ENCODE measurements at places on chromosomes 12 and 14.

- no peak for DNase-seq
Observed at GRCh38 chr14:95301527-95302187, 18.1 kb downstream of the CLMN start.

DNA sequence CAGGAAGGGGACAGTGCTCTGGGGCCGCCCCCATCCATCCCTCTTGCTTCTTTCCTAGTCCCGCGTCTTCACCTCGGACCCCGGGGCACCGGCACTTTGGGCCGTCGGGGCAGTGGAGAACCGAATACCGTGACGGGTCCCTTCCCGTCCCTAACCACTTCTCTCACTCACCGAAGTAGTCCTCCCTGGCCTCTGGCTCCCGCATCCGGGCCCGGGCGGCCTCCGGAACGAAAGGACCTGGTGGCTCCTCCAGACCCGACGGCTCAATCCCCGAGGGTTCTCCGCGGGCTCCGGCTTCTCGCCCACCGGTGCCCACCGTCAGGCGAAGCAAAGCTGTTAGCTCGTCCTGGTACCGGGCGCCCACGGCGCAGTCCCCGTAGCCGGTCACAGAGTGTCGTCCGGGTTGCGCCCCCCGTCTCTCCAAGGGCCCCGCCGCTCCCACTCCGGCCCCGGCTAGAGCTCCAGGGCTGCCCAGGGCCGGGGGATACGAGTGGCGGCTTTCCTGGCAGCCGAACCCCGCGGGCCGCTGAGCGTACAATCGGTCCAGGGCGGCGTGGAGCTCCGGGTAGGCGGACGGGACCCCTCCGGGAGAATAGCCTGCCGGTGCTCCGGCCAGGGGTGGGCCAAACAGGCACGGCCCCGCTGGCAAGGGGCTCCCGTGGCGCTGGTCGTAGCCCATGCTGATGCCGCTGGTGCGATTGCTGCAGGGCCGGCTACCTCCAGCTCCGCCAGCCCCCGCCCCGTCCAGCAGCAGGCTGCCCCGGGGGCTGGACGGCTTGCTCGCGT is 1.1 kb downstream of the AJUBA start:
- no peak for DNase-seq

DNA sequence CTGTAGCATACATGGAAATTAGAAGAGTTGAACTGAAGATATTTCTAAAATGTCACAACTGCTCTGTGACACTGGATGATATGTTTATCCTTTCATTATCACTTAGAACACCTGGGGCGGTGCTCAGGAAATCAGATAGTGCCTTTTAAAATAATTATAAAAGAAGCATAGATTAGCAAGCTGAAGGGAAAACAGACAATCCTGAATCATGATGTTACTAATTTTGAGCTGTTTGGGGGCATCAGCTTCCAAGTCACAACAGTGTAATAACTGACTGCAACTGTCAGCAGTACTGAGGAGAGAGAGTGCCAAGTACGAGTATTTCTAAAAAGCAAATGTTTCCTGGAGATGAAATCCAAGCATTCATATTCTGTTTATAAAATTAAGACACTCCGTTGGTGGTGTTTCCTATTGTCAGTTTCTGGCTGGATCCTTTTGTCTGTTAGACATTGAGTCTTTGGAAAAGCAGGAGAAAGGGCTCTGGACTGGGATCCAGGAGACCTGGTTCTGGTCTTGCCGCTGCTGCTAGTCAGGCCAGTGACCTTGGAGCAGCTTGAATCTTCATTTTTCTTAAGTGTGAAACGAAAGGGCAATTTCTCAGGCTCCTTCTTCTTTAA is 380.1 kb downstream of the EGLN3 start:
- DNase-seq: no peak

DNA sequence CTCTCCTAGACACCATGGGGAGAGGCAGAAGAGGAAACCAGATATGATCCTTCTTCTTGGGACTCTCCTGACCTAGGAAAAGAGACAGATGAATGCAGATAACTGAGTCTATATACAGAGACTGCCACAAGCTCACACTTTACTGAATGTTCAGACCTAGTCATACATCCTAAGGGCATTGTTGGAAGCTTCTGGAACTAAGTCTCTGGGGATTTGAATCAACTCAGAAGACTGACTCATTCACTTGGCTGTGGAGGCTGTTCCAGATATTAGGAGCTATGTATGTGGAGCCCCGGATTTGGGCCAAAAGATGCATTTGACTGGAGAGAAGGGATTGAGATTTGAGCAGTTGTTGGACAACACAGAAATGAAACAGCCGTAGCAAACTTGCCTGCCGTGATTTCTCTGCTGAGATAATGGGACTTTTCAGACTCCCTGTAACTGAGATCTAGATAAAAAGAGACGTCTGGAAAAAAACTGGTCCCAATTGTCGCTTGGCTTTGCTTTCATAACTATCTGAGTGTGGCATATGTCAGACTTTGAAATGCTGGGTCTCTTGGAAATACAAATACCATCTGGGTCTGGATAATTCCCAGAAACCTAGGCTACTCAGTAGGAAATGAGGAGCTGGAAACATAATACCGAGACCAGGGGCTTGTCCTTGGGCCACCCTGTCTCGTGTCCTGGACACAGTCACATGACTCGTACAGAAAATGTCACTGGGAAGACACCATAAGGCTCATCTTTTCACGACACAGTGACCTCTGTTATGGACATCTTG is 396.8 kb downstream of the NUAK1 start:
- no peak for DNase-seq

DNA sequence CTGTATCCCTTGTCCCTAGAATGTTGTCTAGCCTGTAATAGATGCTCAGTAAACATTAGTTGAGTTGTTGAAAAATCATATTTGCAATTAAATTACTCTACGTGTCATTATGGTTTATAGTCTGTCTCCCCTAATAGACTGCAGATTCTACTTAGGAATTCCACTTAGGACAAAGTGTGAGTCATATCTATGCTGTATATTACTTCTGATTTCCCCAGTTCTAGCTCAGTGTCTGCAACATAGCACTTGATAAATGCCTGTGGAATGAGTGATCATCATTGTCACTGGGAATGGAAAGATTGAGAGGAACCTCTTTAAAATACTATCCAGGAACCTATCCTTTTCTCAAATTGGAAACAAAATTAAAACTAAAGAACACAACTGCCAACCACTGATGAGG is 99.3 kb downstream of the TBX5 start:
- no peak for DNase-seq

DNA sequence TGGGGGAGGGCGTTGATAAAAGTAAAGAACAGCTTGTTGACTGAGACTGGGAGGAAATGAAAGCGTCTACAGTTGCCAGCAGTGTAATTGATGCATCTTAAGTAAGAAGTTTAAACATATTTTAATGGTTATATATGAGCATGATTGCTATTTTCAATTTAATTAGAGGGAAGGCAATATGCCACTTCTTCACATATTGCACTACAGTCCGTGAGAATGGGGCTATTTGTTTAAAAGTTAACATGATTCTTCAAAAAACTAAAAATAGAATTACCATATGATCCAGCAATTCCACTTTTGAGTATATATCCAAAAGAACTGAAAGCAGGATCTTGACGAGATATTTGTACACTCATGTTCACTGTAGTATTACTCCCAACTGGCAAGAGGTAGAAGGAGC is 38.3 kb upstream of the PPP2R5E start:
- DNase-seq: no peak

DNA sequence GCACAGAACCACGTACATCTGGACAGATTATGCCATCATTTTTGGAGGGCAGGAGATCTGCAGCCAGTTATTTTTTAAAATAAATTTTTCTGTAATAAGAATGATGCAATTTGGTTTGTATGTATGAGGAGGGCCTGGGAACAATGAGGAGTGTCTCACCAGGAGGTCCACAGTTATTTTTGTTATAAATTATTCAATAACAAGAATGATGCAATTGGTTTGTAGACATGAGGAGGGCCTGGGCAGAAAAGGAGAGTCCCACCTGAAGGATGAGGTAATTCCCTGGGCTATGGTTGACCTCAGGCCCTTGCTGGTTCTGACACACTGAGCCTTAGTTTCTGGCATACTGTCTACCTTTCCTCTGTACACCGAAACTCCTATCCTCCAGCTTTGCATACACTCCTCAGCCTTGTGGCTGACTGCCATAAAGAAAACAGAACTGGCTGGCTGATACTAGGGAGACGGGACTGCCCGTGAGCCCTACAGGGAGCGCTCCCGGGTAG is 9.0 kb upstream of the DCD start:
- no peak for DNase-seq

All from Peyer's patch (tissue), 4 donors.